ENCODE measurements at places on chromosomes 2 and 18.

DNA sequence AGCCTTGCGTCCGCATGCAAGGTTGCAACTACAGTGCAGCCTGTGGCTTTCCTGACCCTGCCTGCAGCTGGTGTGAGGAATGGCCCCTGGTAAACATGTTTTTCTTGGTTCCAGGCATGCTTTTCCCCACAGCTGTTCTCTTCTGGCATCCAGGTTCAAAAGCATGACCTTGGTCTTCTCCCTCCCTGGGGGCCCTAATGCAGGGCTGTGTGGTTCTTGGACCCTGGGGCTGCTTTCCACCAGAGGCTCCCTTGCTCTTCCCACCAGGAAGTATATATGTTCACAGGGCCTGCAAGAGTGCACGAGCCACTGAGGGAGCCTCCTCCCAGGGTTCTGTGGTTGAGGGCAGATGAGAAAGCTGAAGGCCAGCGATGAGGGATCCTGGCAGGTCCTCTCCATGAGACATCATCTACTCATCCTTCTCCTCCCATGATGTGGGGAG is 125.9 kb downstream of the BCL2L11 start:
- no peak for DNase-seq

- DNase-seq, result no peak
These were observed 1238.0 kb upstream of the NRXN1 start for GRCh38 chr2:52269696-52270485.

DNA sequence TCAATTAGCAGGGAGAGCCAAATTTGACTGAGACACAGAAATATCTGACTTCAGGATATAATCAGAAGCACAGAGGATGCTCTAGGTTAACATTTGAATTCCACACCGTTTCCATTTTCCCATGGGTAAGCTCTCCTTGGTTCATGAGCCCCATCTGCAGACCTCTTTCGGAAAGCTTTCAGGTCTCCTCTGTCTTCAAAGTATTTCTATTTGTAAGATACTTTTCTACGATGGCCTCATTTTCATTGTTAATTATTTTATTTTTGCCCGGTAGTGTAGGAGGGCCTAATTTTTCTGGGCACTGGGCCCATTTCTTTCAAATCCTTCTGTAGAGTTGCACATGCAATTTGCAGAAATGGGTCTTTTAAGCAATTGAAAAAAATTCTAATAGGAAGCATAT is 53.8 kb downstream of the LRPPRC start:
- no peak for DNase-seq

DNA sequence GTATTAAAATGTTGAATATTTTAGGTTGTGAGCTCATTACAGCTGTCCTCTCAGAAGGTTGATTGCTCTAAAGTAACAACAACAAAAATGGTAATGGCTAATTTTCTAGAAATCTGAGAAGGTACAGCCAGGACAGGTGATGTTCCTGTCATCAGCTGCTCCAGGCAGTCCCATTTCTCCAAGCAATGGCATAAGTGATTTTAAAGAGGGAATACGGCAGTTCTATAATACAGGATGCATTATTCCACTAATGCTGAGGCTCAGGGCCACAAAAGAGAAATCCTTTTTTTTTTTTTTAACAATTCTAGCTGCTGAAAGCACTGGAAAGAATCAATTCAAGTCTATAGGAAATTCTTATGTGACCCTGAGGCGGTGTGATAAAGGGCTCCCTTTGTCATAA is 199.9 kb downstream of the PMAIP1 start:
- no peak for DNase-seq

DNA sequence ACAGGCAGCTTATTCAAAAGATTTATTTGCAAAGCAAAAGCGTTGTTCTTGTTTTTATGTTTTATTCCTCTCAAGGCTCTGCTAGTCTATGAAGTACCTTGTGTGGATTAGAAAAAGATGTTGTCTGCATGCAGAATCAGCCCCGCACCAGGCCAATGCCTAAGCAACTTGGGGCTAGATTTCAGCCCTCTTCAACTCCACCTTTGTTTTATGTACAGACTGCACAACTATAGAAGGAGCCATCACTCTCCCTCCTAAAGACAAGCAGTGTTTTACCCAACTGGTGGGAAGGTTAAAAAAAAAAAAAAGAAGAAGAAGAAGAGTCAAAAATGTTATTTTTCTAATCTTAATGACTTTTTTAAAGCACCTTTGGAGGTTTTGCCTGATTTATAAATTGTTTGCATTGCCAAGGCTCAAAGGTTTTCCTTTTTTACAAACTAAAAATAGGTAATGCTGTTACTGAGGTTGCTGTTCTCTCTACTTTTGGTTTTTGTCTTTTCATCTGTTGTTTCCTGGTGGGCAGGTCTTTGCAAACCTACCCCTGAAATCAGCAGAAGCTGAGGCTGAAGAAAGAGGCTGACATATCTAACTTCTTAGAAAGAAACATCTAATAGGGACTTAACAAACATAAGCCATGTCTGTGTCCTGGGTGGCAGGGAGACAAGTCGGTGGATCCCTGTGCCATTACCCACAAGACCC is 164.0 kb downstream of the SLC39A10 start:
- no peak for DNase-seq

GRCh38 chr2:102112692-102113665 is 29.6 kb upstream of the IL1R1 start:
- DNase-seq, result no peak

DNA sequence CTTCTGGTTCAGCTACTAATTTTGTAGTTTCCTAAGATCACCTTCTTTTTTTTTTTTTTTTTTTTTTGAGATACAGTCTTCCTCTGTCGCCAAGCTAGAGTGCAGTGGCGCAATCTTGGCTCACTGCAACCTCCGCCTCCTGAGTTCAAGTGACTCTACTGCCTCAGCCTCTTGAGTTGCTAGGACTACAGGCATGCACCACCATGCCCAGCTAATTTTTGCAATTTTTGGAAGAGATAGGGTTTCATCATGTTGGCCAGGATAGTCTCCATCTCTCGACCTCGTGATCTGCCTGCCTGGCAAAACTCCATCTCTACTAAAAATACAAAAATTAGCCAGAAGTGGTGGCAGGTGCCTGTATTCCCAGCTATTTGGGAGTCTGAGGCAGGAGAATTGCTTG is 301.5 kb upstream of the TFPI start:
- no peak for DNase-seq

GRCh38 chr2:120522151-120522751 is 176.3 kb downstream of the INHBB start:
- DNase-seq, result no peak

DNA sequence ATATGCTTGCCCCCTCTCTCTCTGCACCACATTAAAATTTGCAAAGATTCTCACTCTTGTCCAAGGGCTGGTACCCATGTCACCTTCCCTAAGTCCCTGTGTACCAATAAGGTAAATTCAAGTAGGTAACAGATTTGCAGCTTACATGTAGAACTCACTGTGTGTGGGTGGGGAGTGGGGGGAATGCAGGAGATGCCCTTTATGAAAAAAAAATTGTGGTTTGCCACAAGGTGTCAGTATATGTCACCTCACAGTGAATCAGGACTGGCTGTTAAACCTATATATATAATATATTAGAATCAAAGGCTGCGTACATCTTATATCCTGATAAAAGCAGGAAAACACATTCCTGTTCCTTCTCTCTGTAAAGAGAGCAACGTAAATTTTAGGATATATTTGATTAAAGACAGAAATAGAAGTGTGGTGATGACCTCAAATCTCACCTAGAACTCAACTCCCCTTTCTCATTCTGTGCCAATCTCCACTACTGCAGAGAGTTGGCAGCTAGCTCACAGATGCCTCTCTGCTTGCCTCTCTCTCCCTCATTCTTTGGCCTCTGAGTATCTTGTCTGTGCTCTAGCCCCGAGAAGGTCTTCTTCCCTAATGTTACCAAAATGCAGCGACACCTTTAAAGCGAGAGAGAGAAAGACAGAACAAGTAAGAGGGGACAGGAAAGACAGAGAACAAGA is 536 bp downstream of the XDH start:
- DNase-seq, result no peak

DNA sequence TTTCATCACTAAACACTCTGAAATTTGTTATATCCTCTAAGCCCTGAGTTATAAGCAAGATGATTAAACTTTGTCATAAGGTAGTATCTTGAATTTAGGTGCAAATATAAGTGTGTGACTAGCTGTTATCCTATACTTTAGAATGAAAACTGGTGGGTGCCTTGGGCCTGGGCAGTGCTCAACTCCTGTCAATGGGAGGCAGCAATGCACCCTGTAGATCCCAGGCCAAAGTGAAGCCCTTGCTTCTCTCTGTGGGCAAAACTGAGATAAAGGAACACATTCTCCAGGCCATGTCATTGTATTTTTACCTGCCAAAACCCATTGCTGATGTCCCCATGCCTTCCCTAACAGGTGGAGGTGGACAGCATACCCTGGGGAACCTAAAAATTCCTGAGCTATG is 525.2 kb downstream of the TNS1 start:
- no peak for DNase-seq

- no peak for DNase-seq
These were observed 176.4 kb upstream of the TCF4 start for GRCh38 chr18:55764386-55764785.

DNA sequence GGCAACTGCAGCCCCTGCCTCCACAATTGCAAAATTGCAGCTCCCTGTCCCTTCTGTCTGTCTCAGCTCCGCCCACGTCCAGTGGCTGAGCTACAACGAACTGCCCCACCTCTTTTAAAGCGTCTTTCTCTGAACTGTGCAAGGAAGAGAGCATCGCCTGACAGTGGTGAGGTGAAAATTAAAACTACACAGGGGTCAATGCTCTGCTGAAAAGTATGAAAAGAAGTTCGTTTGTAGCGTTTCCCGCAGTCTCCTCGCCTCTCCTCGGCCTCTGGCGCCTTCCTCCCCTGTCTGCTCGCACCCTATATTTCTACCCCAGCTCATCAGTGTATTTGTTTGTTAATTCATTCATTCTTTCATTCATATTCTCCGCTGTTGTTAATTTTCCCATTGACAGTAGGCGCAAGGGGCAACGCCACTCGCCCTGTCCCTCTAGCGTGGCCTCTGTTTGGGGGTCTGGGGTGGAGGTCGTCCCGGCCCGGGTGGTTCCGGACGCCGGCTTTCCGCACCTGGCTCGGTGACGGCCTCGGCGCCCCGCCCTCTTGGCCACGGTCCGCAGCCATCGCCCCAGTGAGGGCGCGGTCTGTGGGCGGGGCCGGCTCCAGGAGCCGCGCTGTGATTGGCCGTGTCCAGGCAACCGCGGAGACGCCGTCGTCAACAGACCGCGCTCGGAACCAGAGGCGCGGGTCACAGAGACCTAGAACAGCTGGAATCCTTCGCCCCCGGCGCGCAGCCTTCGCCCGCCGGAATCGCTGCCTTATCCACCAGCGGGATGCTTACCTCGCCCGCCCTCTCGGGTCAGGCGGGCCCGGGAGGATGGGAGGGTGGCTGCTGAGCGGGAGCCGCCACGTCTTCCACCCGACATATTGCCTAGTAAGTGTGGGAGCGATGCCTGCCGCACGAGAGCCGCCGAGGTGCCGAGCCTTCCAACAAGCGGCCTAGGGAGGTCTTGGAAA is at the start of gene VWA3B:
TSS of gene VWA3B (plus strand) at position 677 of the 956 bp plus-strand sequence. CDS start 5,926 bp downstream, outside the sequence.
- DNase-seq, result no peak

GRCh38 chr2:45813003-45813941 is 161.8 kb downstream of the PRKCE start:
- DNase-seq, result no peak

All from esophagus squamous epithelium (tissue), 5 donors.